HuH-7 (cell line): ENCODE measurements at places on chromosomes 7 and 10.
A peak's percentile ranks its signal among the peaks of the same experiment; 100 is the strongest.

DNA sequence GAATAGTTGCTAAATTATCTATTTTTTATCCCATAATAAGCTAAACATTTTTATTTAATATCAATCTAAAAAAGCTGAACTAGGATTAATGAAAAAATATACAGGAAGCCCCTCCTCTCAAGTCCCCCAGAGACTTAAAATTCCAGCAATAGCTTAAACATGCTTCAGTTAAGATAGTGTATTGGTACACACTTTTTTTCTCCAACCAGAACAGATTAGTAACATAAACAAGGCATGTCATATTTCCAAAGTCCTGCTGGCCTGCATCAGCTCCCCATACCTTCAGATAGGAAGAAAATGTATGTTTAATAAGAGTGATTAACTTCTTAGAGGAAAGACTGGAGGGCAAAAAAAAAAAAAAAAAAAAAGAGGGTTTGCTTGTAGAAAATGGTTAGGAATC is 7.1 kb downstream of the TBX20 start:
- no peak for DNase-seq

DNA sequence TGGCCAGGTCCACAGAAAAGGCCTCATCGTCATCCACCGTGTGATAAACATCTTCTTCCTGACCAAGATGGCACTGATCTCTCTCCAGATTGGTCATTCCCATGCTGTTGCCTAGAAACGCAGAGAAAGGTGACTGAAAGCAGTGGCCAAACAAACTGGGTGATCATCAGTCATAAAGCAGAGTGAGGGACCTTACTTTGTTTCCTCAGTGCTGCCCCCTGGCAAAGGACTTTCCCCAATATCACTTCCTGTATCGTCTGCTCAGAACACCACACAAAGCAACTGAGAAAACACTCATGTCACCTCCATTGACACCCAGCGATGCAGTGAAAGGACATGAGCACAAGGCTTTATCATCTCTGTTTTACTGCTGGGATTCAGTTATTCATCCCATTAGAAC is 40.0 kb upstream of the TM9SF3 start:
- DNase-seq, result no peak

GRCh38 chr7:123747620-123748141 is 1.1 kb downstream of the WASL start:
- DNase-seq, result peak; percentile 84

DNA sequence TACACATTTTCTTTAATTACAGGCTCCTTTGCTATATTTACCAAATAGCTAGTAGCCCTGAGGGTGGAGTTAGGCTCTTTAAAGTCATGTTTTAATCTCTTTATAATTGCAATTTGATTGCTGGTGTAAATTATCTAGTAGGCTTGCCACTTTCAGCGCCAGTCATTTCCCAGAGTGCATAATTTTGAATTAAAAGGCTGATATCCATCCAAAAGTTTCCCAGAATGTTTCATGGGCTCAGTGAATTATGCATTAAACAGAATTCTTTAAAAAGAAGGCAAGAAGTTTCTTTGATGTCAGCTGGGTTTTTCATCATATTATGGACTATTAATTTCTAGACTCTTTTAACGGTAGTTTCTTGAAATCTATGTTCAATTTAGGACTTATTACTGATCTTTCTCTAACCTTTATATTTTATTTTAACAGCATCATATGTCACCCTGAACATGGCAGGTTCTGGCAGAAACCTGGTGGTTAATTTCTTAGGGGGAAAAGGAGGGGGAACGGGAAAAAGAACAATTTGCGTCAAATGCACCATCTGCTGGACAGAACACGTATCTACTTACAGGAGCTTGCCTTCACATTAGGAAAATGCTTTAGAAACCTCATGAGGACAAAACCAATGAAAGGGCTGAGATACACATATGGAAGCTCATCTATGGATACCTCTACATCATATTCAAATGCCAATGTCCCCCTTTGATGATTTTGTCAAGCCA is 171.1 kb downstream of the GRM3 start:
- peak; percentile 12 for DNase-seq

GRCh38 chr10:128050936-128051335 is 75.3 kb downstream of the MKI67 start:
- DNase-seq, result no peak

DNA sequence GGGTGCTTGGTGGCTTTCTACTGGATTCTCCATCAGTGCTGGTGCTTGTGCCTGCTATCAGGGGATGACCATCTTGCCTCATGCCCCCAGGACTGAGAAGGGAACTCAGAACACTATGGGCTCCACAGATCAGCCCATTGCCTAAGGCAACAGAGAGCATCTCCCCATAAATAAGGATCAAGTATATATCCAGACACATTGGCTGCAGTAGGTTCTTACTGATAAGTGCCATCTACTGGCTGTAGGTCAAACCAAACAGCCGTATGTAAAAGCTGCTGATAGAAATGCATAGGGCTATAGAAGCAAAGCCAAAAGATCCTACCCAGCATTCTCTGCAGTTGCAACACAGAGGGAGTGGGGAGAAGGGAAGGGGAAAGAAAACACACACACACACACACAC is 153.7 kb downstream of the CDK14 start:
- peak; percentile 47 for DNase-seq

DNA sequence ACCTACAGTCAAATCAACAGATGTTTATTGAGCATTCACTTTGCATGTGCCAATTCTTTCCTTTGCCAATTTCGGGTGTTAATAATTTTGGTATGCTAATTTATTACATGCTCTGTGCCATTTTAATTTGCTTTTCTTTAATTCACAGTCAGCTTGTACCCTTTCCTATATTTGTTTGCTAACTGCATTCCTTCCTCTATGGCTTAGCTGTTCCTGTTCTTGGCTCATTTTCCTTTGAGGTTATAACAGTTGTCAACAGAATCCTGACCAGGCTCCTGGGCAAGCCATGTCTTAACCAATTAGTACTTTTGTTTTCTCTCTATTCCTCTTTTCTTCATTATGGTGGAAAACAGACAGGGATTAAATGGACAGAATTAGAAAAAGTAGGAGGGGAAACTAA is 73.6 kb upstream of the RPA3 start:
- no peak for DNase-seq
